Breast epithelium (tissue), 4 donors: ENCODE measurements at places on chromosomes 5 and 9.
A peak's percentile ranks its signal among the peaks of the same experiment; 100 is the strongest.

DNA sequence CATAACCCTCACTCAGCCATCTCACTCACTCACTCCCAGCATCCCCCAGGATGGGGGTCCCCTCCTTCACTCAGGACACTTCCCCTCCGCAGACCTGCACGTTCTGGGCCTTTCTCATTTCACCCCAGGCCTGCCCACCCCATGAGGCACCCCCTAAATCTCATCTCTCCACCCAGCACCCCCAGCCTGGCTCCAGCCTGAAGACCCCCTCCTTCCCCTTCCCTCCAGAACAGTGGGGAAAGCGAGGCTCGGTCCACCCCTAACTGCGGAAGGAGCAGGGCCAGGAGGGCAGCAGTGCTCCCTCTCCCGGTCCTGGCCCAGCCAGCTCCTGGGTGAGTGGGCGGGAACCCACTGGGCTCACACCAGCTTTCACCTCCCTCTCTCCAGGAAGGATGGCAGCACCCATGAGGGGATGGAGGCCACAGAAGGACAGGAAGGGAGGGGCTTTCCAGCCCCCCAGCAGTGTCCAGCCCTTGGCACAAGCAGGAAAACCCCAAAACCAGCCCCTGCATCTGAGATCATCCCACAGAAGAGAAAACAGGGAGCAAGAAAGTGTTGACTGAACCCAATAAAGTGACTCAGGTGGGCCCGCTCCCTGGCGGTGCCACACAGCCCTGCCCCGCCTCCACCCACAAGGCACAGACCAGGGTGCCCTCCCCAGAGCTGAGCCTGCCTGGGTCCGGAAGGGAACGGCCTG is 55.0 kb downstream of the LRSAM1 start:
- no peak for DNase-seq

DNA sequence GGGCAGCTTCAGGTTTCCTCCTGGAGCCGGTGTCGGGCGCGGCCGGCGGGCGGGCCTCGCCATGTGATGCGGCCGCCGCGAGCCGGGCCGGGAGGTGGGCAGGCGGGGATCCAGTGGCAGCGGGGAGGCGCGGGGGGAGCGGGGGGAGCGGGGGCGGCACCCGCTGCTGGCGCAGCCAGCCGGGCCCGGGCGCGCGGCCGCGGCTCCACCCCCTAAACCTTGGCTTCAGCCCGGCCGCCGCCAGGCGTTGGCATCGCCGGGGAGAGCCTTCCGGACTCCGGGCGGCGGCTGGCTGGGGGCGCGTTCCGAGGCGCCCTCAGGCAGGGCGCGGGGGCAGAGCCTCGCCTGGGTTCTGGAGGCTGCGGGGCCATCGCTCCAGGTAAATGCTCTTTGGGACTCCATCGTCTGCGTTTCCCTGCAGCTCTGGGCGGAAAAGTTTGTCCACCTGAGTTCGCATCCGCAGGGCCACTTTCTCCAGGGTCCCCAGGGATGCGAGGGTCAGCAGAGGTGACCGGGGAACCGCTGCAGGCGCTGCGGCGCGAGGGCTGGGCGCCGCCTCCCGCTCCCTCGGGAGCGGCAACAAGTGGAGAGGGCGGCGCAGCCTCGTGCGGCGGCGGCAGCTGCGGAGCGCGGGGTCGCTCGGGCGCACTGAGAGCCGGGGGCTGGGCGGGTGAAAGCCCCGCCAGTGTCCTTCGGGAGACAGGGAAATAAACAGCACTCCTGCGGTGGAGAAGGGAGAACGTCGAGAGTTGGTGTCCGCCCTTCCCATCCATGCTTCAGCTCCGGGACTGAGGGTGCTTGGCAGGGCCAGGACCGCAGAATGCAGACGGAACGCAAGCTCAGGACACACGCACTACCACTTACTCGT is at the start of gene ARHGEF28:
Gene ARHGEF28 (plus strand): TSS at position 253 of the 868 bp plus-strand sequence. CDS start 58,656 bp downstream, outside the sequence.
- DNase-seq: peak; percentile 23

DNA sequence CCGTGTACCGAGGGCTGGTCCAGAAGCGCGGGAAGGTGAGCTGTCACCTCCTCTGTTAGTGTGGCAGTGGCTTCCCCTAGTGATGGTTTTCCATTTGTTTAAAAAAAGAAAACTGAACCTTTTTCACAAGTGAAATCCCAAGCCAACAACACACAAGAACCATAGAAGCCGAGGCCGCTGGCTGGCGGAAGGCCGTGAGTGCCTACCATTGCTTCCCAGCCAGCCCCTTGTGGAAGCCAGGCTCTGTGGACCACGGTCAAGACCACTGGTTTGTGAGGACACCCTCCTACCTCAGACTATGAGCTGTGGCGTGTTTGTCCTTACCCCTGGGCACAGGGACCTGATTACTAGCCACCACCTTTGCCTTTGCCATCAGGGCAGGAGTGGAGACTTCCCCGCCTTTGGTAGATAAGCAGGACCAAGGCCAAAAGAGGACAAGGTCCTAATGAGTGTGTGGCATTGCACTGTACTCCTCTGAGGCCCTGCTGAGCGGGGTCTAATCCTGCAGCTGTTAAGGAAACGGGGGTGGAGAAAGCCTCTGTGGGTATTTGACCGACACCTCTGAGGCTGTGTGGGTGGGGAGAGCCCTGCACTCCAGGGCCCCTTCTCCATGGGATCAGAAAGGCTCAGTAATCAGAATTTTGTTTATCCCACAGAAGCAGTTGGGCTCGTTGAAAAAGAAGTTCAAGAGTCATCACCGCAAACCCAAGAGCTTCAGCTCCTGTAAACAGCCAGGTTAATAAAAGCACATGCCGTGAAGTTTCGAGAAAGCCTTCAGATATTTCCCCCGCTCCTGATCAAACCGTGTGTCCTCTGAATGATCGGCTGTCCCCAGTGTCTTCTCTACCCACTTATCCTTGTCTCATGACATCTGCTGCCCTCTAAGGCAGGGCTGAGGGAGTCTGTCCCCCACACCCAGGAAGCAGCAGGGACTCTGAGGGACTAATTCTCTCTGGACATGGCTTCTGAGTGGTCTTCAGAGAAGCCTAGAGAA is 4.3 kb downstream of the SURF2 start:
- no peak for DNase-seq

DNA sequence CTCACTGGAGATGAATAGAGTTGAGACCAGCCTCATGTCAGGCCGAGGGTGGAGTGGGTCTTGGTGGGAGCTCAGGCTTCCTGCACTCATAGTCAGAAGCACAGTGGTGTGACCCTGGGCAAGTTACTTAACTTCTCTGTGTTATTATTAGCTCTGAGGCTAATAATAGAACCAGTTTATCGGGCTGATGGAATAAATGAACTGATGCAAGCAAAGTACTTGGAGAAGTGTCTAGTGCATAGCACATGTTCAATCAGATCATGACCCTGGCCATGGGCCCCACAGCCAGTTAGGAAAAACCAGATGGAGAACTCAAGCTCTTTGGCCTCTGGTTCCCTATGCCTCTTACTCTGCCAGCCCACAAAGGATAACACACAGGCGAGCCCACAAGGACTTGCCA is 45.3 kb upstream of the OSMR start:
- no peak for DNase-seq

DNA sequence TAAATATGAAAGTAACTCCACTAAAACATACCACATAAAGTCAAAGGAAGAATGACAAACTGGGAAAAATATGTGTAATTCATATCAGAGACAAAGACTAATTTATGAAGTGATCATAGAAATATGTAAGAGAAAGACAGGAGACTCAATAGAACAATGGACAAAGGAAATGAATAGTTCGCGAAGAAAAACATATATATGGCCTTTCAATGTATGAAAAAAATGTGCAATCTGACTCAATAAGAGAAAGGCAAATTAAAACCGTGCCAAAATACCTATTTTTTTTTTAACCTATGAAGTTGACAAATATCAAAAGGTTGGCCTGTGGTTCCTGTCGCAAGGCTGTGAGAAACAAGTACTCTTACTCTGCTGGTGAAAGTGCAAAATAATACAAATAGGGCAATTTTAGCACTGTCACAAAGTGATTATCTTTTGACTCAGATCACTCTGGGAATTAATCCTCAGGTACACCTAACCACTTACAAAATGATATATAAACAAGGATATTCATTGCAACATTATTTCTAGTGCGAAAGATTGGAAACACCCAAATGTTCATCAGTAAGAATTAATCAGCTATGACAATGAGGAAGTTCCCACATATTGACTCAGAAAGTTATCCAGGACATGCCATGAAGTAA is 3.7 kb downstream of the C9 start:
- no peak for DNase-seq

DNA sequence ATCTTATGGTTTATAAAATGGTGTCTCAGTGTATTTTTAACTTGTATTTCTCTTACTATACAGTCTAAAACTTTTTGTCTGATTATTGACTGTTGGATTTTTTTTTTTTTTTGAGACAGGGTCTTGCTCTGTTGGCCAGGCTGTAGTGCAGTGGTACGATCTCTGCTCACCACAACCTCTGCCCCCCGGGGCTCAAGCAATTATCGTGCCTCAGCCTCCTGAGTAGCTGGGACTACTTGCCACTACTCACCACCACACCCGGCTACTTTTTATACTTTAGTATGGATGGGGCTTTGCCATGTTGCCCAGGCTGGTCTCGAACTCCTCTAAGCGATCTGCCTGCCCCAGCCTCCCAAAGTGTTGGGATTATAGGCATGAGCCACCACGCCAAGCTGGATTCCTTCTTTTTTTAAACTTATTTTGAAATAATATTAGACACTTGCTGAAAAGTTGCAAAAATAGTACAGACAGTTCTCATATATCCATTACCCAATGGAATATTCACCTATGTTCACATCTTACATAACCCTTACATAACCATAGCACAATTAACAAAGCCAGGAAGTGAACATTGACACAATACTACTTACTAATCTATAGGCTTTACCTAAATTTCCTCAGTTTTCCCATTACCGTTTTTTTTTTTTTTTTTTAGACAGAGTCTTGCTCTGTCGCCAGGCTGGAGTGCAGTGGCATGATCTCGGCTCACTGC is 47.2 kb downstream of the STOM start:
- no peak for DNase-seq
